ENCODE measurements at places on chromosomes 7 and 10.
A peak's percentile ranks its signal among the peaks of the same experiment; 100 is the strongest.

GRCh38 chr10:22536620-22537019 lies 177.8 kb downstream of the PIP4K2A start:
- DNase-seq, result no peak

- DNase-seq, result no peak
Observed at GRCh38 chr10:113959383-113959760, 84.3 kb upstream of the ADRB1 start.

DNA sequence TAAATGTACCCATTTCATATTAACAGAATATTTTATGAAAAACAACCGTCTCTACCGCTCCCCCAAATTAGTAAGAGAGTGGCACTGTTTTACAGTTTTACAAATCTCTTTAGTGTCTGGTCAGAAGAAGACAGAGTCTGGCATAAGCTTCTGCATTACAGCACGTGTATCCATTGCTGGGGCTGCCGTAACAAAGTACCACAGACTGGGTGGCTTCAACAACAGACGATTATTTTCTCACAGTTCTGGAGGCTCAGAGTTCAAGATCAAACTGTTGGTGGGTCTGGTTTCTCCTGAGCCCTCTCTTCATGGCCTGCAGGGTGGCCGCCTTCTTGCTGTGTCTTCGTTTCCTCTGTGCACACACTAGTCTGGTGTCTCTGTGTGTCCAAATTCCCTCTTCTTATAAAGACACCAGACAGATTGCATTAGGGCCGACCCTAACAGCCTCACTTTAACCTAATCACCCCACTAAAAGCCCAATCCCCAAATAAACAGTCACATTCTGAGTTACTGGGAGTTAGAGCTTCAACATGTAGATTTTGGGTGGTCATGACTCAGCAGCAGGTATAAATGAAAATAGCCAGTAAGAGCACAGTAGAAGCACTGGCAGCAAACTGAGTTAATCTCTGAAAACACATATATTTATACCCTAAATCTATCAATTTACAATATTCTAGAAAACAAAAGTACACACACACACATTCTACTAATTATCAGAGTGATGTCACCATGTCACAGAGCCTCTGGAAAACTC lies 4.0 kb upstream of the SPOCK2 start:
- no peak for DNase-seq

DNA sequence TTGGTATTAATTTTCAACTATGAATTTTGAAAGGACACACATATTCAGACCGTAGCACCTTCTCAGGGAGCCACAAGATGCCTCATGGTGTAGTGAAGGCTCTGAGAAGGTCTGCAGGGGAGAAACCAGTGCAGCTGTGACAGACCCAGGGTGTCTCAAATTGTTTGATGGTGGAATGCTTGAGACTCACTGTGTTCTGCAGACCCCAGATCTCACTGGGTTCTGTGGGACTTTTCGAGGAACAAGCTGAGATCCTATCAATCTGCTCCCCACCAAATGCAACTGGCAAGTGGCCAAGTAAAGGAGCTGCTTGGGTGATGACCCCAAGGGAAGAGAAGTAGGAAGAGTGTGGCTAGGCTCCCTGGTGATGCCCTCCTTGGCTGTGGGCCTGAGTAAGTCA lies 130.5 kb upstream of the UNC5B start:
- no peak for DNase-seq

DNA sequence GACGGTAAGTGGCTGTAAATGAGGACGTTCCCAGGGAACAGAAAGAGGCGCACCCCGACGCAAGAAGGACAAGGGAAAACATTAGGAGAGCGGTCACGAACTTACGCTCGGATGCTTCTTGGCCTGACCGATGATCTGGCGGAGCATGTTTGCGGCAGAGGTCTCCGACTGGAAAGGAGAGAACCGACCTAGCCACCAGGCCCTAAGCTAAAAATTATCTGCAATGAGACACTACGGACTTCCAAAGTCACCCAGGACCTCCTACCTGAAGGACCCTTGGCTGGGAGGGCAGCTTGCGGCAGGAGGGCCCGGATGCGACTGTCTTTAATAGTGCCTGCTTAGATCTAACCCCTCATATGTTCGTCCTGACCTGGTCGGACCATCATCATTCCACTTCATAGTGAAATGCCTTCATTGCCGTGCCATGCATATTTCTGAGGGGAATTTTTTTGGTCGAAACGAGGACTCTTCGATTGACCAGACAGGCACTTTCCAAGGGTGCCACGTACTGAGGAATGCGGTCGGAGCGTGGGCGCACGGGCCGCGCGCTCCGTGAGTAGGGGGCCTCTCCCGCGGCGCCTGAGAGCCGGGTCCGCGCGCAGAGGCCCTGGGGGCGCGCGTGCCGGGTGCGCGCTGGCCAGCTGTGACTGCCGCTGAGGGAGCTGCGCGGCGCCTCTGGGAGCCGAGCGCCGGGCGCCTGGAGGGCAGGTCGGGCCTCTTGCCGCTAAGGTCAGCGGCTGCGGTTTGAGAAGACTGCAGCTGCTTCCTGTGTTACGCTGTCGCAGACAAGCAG lies 33.6 kb upstream of the PHF14 start:
- DNase-seq, result peak; percentile 93

GRCh38 chr10:77144656-77145055 lies 493.0 kb downstream of the KCNMA1 start:
- no peak for DNase-seq

Data from Caco-2 (cell line).